ENCODE measurements at places on chromosomes 1 and 21.

GRCh38 chr1:174074757-174075156, 52.6 kb upstream of the RC3H1 start:
- DNase-seq, result peak; percentile 55

DNA sequence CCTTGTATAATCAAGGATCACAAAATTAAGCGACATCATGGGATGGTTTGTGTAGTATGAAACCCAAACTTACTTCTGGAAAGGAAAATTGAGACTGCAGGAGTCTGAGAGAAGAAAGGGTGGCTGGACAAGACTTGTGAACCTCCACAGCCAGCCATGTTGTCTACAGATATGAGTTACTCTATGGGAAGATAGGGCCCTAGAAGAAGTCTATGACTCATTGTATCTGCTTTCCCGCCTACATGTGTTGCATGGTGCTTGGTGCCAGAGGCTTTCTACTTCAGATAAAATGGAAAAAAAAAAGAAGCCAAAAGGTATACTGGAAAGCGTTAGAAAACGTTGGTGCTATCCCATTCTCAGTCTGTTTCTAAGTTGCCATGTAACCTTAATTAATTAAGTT, 18.7 kb upstream of the OR6N2 start:
- no peak for DNase-seq

GRCh38 chr1:8883491-8883890, 5.0 kb upstream of the ENO1 start:
- DNase-seq, result no peak

- DNase-seq, result peak; percentile 99
Observed at GRCh38 chr1:153566414-153567371, 1.0 kb upstream of the S100A2 start.

DNA sequence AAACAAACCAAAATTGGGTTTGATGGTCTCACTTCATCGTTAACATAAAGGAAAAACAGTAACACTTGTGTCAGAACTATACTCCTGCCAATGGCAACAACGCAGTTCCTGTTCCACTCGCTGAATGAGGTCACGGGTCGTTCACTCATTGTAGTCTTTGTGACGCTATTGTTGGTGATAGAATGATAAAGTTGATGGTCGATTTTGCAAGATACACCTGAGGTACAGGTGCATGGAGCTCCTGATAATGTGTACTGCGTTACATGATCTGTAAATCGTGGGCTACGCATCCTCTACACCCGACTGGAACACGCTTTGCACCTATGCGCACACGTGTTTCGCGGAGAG, 391 bp upstream of the CENPS start:
- peak; percentile 17 for DNase-seq

DNA sequence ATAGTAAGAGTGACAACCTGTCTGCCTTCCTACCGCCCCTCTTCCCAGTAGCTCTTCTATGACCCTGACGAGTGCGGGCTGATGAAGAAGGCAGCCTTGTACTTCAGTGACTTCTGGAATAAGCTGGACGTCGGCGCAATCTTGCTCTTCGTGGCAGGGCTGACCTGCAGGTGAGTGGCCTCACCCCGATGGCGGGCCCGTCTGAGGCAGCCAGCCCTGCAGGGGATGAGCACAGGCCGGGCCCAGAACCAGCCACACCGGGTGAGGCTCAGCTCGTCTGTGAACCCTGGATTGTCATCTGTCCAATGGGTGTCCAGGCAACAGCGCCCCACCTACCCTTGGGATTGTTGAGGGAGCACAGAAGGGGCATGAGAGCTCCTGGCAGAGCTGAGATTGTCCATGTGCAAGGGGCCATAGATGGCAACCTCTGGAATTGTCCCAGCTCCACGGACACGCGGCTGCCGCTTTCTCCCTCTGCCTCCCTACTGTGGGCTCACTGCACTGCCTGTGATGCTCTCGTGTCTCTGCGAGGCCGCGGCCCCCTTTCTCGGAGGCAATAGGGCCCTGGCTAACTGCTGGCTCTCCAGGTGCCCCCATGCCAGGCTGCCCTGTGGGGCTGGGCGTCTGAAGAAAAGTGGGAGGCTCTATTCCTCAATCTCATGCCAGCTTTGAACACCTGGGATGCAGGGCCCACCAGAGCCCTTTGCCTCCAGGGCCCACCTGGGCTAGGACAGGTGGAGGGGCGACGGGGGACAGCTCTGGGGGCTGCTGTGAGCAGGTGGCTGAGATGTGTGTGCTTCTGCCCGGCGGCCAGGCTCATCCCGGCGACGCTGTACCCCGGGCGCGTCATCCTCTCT, 50.0 kb upstream of the LRRC3 start:
- DNase-seq, result no peak

DNA sequence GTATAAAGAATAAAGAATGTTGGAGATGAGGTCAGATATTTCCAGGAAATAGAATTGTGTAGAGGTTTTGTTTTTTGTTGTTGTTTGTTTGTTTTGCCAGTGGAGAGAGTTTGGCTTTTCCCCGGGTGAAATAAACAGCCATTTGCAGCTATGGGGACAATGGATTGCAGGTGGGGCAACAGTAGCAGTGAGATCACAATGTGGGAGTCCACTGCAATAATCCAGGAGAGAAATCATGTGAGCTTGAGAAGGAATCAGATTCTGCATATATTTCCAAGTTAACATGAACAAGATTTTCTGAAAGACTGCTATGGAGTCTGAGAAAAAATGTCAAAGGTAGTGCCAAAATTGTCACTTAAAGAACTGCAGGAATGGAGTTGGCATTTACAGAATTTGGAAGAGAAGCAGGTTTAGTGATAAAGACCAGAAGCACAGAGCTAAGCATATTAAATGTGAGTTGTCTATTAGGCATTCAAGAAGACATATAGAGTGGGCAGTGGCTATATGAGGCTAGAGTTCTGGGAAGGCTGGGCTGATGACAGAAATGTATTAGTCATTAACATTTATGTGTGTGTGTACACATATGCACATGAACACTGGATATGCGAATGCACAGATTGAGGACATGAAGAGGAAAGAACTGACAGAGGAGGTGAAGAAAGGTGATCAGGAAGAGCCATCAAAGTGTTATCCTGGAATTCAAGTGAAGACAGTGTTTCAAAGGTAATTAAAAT, 729.6 kb upstream of the PTBP2 start:
- DNase-seq, result no peak

- DNase-seq, result no peak
Observed at GRCh38 chr1:243508303-243508713, 252.5 kb downstream of the SDCCAG8 start.

DNA sequence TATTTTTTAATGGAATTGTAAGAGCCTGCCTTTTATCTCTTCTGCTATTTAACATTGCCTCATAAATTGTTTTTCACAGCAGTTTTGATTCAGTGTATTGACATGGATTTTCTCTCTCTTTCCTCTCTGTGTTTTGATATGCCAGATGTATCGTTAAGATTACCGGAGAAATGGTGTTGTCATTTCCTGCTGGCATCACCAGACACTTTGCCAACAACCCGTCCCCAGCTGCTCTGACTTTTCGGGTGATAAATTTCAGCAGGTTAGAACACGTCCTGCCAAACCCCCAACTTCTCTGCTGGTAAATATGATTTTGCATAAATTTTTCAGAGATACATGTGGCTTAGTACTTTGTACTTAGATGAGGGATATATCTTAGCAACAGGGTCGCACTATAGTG, 23.1 kb upstream of the DYNLT5 start:
- no peak for DNase-seq

GRCh38 chr21:33544451-33545195, 1.8 kb downstream of the SON start:
- DNase-seq, result no peak

DNA sequence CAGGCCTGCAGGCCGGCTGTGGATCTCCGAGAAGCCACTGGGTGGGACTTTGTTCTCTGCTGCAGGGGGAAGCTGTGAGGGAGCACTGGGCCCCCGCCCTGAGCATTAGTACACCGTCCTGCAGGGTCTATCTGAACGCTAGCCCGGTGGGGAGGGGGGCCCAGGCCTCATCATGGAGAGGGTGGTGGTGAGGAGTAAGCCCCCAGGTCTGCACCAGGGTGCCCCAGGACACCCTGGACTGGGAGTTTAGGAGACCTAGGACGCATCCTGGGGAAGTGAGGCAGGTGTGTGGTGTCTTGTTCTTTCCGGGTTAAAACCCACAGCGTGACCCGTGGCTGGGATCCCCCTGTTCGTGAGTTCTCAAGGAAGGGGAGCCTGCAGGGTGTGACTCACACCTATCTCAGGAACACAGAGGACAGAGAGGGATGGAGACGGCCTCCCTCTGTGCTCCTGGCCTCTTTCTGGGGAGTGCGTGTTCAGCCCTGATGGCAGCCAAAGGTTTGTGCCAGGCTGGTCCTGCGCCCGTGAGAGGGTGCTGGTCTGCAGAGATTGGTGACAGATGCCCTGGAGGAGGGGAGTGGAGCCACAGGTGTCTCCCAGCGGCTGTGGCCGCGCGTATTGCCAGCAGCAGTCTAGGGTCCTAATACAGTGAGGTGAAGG, 44.8 kb downstream of the AGPAT3 start:
- DNase-seq, result no peak
